ENCODE measurements at places on chromosomes 6 and 20.

DNA sequence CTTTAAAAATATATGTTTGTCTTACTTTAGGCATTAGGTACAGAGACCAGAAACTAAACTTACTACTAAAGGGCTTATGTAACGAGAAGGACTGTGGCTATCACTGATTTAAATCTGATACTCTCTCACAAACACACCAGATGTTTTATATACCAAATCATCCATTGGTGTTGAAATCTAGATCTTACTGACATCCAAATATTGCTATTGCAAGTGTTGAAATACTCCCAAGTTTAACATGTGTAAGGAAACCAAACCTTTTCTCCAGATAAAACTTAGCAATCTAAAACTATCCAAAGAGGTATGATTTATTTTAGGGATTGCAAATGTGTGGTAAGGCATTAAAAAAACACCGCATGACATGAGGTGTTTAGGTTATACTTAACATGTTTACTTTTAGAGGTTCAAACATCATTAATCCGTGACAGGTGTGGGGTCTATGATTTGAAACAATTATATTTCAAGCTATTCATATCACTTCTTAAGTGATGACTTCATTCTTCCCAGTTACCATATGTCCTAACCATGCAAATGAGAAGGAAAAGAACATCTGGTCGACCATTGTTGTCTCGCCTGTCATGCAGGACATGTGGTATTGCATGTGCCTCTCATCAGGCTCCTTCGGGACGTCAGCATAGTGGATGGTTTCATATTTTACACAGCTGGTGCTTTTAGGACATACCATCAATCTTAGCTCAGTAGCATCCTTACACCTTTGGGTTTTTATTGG, 168.3 kb upstream of the SPACA1 start:
- no peak for DNase-seq

GRCh38 chr6:10307476-10307875, 107.4 kb downstream of the TFAP2A start:
- no peak for DNase-seq

GRCh38 chr20:18031888-18032509, 25.7 kb downstream of the OVOL2 start:
- DNase-seq: no peak

GRCh38 chr6:108133594-108134179, 32.1 kb upstream of the NR2E1 start:
- DNase-seq: peak; percentile 24

- no peak for DNase-seq
These were observed 36.8 kb upstream of the RGS17 start for GRCh38 chr6:153167907-153168306.

- peak; percentile 54 for DNase-seq
These were observed 2.0 kb upstream of the TRMT11 start for GRCh38 chr6:125984311-125984710.

DNA sequence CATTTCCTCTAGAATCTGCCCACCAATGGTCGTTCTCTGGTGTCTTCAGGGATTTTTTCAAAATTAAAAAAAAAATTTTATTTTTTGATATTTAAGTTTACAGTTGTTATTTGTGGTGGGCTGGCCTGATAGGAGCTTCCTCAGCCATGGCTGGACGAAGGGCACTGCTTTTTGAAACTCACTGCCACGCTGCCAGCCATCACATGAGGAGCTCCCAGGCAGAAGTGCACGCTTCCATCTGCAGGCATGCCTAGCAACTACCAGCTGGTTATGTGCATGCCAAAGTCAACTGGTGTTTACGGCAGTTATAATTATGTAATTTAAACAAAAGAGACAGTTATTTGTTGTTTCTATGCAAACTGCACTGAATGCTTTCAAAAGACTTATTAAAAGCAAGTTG, 105.1 kb downstream of the IRF4 start:
- no peak for DNase-seq

- no peak for DNase-seq
These were observed 149.5 kb downstream of the ANKRD60 start for GRCh38 chr20:58078741-58079522.

- no peak for DNase-seq
These were observed 472.3 kb downstream of the MMUT start for GRCh38 chr6:48990739-48991138.

GRCh38 chr20:10731190-10731965, 57.6 kb upstream of the JAG1 start:
- no peak for DNase-seq

- no peak for DNase-seq
These were observed 107.4 kb downstream of the SULF2 start for GRCh38 chr20:47677635-47678453.

- DNase-seq: no peak
These were observed 189.8 kb upstream of the GRIK2 start for GRCh38 chr6:101203664-101204063.

DNA sequence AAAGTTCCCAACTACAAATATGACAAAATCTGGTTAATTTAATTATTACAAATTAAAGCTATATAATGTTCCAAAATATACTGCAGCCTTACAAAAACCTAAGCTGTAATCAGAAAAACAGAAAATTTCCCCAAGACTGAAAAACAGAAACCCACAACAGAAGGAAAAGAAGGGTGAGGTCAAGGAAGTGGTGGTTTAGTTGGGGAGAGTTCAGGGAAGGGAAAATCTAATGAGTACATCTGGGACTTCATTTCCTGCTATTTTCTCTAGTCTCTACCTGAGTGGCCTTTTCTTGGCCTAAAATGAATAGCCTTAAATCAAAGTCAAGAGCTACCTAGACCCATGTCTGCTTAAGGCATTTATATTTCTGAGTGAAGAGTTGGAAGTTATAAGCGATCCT, 66.2 kb upstream of the BEND6 start:
- DNase-seq: no peak

- no peak for DNase-seq
These were observed 179.0 kb upstream of the FOXA2 start for GRCh38 chr20:22763257-22763906.
